ENCODE measurements at places on chromosomes 13 and 19. TPM values are rescaled to one million over a fixed set of nuclear protein-coding genes. Genes with fewer than 3 reads are reported as not detected.

SPRED3 gene
- 5.9 TPM for total RNA-seq

LONP1 gene
- 90.3 TPM for total RNA-seq

KLK12 gene
- not detected for total RNA-seq

PLK5 gene
- total RNA-seq, result 0.54 TPM

MEIOSIN gene
- total RNA-seq, result not detected

MBOAT7 gene
- total RNA-seq, result 81.8 TPM

IFNL1 gene
- not detected for total RNA-seq

SPC24 gene
- total RNA-seq, result 13.5 TPM

GRCh38 chr19:9945319-9945966, 9.1 kb upstream of the OLFM2 start:
- peak overlapping the region; percentile 93 for H3K27ac ChIP-seq
- H3K36me3 ChIP-seq, result no peaks in the 10 kb centered on the region
- H3K4me1 ChIP-seq, result peaks cover 44% of the 10 kb centered on the region

GRCh38 chr13:58666331-58666730, 1034.8 kb downstream of the PCDH17 start:
- no peak overlapping the region for H3K4me3 ChIP-seq
- no peak for DNase-seq
- H3K36me3 ChIP-seq, result no peaks in the 10 kb centered on the region
- no peak overlapping the region for H3K27ac ChIP-seq
- peaks cover 2% of the 10 kb centered on the region for H3K27me3 ChIP-seq

DNA sequence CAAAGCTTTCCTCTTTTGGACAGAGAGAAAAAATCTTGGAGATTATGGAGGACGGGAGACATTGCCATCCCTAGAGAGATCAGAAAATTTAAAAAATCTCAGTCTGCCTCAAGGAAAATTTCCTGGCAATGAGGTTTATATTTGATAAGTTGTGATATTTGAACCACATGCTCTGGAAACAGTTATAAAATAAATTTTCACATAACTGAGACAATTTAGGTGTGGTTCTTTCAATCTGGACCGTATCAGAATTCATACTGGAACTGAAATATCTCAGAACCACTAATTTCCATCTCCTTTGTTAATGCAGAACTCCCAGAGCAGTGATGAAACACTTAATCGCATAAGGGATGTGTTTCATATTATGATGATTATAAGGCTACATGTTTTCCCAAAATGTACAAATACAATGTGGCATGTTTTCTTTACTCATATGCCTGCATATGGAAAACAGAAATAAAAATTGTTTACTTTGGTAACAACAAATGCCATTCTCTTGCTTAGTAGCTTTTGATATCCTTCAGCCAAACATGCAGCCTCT, 13.7 kb downstream of the UBE2L5 start:
- H3K36me3 ChIP-seq, result no peaks in the 10 kb centered on the region
- H3K4me1 ChIP-seq, result peaks cover 15% of the 10 kb centered on the region
- H3K4me3 ChIP-seq, result no peak overlapping the region

- H3K4me1 ChIP-seq, result peaks cover 48% of the 10 kb centered on the region
- peak overlapping the region; percentile 95 for H3K27ac ChIP-seq
- H3K27me3 ChIP-seq, result no peaks in the 10 kb centered on the region
- H3K4me3 ChIP-seq, result no peak overlapping the region
- no peaks in the 10 kb centered on the region for H3K36me3 ChIP-seq
These were observed 85.7 kb downstream of the NUFIP1 start for GRCh38 chr13:44903574-44903985.

DNA sequence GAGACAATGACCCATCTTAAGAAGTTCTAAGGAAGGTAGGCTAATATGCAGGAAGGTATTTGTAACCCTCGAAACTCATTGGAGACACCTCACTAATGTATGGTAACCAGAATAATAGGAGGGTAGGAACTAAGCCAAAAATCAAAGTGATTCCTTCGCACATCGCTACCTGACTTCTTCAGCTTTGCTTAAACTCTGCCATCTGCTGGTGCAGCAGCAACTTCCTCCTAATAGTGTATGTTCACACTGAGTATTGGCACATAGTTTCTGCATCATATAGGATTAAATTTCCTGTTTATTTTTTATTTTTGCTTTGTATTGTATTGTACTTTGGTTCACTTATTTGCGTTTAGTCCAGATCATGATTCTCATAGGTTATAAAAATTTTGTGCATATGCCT, 676.2 kb downstream of the GPC5 start:
- no peaks in the 10 kb centered on the region for H3K36me3 ChIP-seq
- no peak for DNase-seq

- H3K27me3 ChIP-seq, result no peaks in the 10 kb centered on the region
- H3K4me3 ChIP-seq, result no peak overlapping the region
- peaks cover 18% of the 10 kb centered on the region for H3K4me1 ChIP-seq
- no peaks in the 10 kb centered on the region for H3K36me3 ChIP-seq
- no peak for DNase-seq
- H3K27ac ChIP-seq, result peak overlapping the region; percentile 5
These were observed 516.2 kb downstream of the MYO16 start for GRCh38 chr13:109145631-109146030.

GRCh38 chr13:76231522-76232167, 595.5 kb downstream of the LMO7 start:
- no peak overlapping the region for H3K4me3 ChIP-seq
- no peaks in the 10 kb centered on the region for H3K36me3 ChIP-seq
- H3K27ac ChIP-seq, result no peak overlapping the region

GRCh38 chr19:3608750-3609322, 2.2 kb upstream of the TBXA2R start:
- DNase-seq, result no peak
- no peak overlapping the region for H3K27ac ChIP-seq
- H3K4me1 ChIP-seq, result peaks cover 26% of the 10 kb centered on the region
- H3K27me3 ChIP-seq, result no peaks in the 10 kb centered on the region
- H3K36me3 ChIP-seq, result no peaks in the 10 kb centered on the region
- no peak overlapping the region for H3K4me3 ChIP-seq

- no peaks in the 10 kb centered on the region for H3K27me3 ChIP-seq
- H3K36me3 ChIP-seq, result no peaks in the 10 kb centered on the region
- no peak overlapping the region for H3K27ac ChIP-seq
- no peak for DNase-seq
- H3K4me1 ChIP-seq, result no peaks in the 10 kb centered on the region
These were observed 99.0 kb downstream of the PCDH20 start for GRCh38 chr13:61316647-61317046.

DNA sequence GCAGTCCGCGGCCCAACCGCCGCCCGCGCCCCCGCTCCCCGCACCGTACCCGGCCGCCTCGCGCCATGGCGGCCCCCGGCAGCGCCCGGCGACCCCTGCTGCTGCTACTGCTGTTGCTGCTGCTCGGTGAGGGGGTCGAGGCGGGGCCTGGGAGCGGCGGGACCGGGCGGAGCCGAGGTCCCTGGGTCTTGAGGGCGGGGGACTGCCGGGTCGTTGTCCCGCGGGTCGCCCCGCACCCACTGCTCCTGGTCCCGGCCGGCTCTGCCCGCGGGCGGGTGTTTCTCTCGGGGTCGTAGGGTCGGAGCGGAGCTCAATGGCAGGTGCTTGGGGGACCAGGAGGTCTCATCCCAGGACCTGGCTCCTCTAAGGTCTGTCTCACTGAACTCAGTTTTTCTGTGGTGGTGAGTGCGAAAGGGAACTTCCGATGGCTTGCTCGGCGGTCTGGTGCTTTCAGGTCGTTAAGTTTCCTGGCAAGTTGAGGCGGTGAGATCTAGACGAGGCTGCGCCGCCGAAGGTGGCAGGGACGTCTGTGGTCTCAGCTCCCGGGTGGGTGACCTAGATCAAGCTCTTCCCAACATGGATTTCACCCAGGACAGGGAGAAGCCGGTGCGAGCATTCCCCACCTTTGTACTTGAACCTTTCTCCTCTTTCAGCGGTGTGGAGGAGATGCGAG, 467 bp downstream of the LAMP1 start:
- peaks cover 30% of the 10 kb centered on the region for H3K4me1 ChIP-seq
- H3K27me3 ChIP-seq, result peaks cover 2% of the 10 kb centered on the region
- H3K4me3 ChIP-seq, result peak overlapping the region; percentile 89

DNA sequence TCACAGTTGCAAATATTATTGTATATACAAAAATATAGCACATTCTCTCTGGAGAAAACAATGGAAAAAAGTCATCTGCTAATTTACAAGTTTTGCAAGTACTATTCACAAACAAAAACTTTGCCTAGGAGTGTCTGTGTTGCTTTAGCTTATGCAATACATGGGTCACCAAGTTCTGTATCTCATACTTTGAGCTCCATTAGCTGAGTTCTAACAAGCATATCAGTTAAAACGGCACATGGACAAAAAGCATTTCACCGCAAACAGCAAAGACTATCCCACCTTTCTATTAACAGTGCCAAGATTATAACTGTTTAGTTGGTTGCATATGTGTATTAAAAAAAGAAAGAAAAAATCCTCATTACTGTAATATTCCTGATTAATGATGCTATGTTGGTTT, 4.6 kb downstream of the SPRY2 start:
- no peaks in the 10 kb centered on the region for H3K27me3 ChIP-seq
- H3K4me3 ChIP-seq, result no peak overlapping the region
- no peak overlapping the region for H3K27ac ChIP-seq
- no peak for DNase-seq
- peaks cover 37% of the 10 kb centered on the region for H3K36me3 ChIP-seq

DNA sequence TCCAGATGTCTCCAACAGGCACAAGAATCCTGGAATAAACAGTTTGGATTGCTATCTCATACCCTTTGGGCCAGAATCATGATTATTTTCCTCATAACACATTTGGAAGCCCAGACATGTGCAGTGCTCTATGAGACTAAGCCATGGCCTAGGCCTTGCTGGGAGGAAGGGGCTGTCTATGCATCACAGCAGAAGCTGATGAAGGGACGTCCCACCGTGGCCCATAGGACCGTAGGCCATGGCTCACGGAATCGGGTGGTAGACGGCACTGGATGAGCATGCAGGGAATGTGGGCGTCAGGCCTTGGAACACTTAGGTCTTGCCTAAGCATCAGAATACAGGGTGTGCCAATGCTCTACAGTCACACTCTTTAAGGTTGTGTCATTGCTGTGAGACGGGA, 283.8 kb upstream of the TSHZ3 start:
- peaks cover 3% of the 10 kb centered on the region for H3K27me3 ChIP-seq
- H3K36me3 ChIP-seq, result no peaks in the 10 kb centered on the region
- DNase-seq, result no peak
- no peak overlapping the region for H3K4me3 ChIP-seq

DNA sequence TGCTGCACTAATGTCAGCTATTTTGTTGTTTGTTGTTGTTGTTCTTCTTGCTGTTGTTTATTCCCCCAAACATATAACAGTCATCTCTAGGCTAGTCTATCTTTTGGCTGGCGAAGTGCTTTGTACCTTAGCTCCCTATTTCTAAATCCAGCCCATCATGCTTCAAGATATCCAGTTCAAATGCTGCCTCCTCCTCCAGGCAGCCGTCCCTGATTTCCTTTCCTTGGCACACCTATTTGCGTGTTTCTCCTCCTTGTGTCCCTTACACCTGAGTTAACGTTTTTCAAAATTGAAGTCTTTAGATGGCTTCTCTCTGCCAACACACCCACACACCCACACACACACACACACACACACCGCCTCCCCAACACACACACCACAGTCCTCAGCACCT, 25.5 kb downstream of the INSR start:
- no peak for DNase-seq
- no peak overlapping the region for H3K27ac ChIP-seq
- H3K4me1 ChIP-seq, result no peaks in the 10 kb centered on the region
- no peaks in the 10 kb centered on the region for H3K27me3 ChIP-seq
- peaks cover 19% of the 10 kb centered on the region for H3K36me3 ChIP-seq
- no peak overlapping the region for H3K4me3 ChIP-seq

DNA sequence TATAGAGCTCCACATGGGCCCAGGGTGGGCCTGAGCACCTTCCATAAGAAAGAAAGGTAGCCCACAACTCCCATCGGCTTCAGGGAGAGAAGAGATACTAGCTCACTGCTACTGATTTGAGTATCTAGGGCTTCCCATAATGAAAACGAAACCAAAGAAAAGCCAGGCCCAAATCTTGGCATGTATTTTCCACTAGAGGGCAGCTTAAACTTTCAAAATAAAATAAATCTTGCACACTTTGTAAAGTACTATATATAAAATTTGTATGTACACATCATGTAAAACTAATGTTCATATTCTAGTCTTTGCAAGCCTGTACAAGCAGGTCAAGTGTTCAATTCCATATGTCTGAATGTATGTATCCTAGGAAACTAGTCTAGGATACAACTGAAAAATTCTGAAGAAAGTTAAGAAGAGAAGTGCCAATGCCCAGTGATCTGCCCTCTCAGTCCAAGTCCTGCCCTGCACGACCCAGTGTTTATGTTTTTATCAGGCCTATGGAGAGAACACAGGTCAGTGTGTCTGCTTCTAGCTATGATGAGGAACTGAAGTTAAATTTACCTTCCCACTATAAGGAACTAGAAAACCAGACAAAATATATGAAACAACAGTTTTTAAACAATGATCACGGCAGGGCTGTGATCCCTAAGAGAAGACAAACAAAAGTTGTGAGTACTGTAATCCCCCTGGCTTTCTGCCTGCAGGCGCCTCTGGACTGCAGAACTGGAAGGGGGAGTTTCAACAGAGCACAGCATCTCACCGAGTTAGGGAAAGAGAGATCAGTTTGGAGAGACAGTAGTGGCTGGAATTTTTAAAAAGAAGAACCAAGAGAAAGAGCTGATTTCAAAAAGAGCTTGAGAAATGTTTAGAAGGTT, 475.7 kb downstream of the UQCRFS1 start:
- H3K36me3 ChIP-seq, result no peaks in the 10 kb centered on the region
- no peak for DNase-seq
- no peak overlapping the region for H3K27ac ChIP-seq
- H3K4me3 ChIP-seq, result no peak overlapping the region
- H3K4me1 ChIP-seq, result peaks cover 7% of the 10 kb centered on the region

DNA sequence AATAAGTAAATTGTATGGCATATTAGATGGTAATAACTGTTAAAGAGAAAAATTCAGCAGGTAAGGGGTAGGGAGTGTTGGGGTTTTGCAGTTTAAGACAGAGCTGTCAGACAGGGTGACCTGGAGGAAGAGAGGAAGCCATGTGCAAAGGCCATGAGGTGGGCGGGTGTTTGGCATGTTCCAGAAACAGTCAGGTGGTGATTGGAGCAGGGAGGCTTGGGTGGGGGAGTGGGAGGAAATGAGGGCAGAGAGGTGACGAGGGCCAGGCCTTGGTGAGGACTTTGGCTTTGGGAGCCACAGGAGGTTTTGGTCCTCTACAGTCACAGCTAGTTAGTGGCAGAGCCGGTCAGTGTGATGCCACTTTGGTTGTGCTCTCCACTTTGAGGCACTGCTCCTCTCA, 20.1 kb downstream of the RYR1 start:
- no peak for DNase-seq
- H3K4me1 ChIP-seq, result no peaks in the 10 kb centered on the region
- peaks cover 14% of the 10 kb centered on the region for H3K27me3 ChIP-seq
- no peak overlapping the region for H3K4me3 ChIP-seq
- no peak overlapping the region for H3K27ac ChIP-seq

GRCh38 chr13:108981407-108981806, 352.0 kb downstream of the MYO16 start:
- H3K27ac ChIP-seq, result no peak overlapping the region
- DNase-seq, result no peak
- H3K4me3 ChIP-seq, result no peak overlapping the region
- peaks cover 37% of the 10 kb centered on the region for H3K4me1 ChIP-seq
- peaks cover 8% of the 10 kb centered on the region for H3K36me3 ChIP-seq

Measured in osteocyte (in vitro differentiated cells).